Activated effector memory CD4-positive, alpha-beta T cell treated with Interleukin-2 at 50 U/mL for 16 hours (primary cell): ENCODE measurements at places on chromosomes 1 and 21.
A peak's percentile ranks its signal among the peaks of the same experiment; 100 is the strongest.

GRCh38 chr1:104132382-104132973 lies 382.8 kb downstream of the AMY1C start:
- no peak for DNase-seq

- DNase-seq: no peak
Observed at GRCh38 chr1:56034222-56034621, 545.1 kb downstream of the PLPP3 start.

DNA sequence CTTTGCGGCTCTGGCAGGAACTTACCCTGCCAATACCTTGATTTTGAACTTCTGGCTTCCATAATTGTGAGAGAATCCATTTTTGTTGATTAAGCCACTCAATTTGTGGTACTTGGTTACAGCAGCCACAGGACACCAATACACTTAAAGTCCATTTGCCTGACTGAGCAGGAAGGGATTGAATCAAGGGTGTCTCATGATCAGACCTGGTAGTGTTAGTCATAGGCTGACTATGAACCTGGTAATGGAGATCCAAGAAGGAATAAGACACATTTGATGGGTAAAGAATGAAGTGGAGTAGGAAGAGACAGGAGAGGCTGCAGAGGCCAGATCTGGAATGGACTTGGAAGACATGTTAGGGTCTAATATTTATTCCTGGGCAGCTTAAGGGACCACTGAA lies 31.2 kb upstream of the MAP1LC3C start:
- no peak for DNase-seq

DNA sequence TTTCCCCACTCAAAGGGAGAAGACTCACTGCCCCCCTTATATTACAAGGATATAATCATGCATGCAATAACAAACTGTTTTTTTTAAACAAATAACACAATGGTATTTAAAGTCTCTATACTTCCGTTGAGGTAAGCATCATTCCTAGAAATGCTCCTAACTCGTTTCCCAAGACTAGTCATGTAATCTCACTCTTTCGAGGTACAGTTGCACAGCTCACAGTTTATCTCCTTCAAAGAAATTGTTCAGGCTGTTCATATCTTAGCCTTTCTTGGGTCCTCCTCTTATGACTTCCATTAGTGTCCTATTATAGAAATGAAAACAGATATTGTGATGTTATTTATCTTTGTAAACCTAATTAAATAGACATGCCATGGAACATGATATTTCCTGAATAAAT lies 705.0 kb downstream of the KCNT2 start:
- no peak for DNase-seq

DNA sequence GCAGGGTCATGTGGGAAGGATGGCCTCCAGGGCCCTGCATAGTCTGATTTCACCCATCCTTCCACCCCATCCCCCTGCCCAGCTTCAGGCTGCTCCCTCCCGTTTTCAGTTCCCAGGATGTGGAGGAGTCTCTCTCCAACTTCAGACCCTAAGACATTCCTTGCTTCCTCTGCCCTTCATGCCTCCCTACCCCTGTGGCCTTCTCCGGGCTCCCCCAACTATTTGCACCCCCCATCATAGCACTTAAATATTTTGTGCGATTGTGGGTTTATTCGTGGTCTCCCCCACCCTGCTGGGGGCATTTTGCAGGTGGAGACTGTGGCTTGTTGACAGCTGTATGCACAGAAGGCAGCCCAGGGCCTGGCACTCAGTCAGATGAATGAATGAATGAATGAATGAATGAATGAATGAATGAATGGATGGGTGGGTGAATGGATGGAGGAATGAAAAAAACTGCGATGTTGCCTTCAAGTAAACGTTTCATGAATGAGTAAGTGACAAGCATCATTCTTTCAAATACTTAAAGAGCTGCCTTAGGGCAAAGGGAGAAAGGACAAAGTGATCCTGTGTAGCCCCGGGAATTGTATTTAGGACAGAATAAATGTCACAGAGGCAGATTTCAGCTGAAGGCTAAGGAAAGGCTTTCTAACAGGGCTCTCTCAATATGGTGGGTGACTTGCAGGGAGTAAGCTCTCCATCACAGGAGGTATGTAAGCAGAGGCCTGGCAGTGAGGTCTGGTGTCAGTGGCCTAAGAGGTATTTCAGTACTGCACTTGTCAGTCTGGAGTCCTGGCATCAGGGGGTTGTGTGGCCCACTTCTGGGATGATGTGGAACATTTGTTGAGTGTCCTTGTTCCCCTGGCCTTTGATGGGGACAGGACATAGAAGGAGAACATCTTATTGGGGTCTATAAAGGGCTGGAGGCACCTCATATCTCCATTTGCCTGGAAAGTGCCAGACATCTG lies 156.4 kb downstream of the PTPRU start:
- DNase-seq: no peak

DNA sequence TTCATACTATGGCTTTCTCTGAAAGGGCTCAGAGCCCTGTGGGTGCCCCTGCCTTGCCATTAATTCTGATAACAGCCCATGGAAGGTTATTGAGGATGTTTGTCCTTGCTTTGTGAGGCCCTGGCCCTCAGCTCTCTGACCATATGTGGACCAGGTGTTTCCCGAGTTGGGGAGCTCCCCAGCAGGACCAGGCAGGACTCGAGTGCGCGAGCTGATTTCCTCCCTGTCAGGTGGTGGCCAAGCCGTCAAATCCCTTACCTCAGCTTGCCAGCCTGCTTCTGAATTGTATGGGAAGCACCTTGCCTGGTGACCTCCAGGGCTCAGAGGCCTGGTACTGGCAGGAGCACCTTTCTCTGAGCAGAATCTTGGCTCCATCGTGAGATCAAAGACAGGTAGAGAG lies 17.9 kb upstream of the SDE2 start:
- DNase-seq: no peak

DNA sequence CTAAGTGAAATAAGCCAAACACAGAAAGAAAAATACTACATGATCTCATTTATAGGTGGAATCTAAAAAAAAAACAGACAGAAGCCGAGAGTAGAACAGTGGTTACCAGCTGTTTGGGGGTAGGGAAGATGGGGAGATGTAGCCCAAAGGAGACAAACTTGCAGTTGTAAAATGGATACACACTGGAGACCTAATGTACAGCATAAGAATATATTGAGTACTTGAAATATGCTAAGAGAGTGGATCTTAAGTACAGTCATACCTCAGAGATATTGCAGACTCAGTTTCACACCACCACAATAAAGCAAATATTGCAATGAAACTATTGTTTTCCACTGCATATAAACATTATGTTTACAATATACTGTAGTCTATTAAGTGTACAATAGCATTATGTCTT lies 316.7 kb downstream of the LRRC40 start:
- DNase-seq: no peak

DNA sequence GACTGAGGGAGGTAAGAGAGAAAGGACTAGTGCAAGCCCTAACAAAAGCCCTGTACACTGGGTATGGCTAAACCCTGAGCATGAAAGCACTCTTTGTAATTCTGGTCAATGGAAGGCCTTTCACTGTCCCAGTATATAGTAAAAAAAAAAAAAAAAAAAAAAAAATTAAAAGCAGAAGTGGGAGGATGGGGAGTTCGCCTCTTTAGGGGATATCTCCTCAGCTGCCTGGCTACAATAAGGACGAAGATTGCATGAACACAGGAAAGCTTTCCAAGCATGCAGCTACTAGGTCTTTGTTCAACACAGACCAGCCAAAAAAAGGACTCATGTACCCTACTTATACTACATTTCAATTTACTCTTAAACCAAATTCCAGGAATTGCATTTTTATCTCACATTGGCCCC lies 59.1 kb downstream of the EIF4G3 start:
- no peak for DNase-seq

DNA sequence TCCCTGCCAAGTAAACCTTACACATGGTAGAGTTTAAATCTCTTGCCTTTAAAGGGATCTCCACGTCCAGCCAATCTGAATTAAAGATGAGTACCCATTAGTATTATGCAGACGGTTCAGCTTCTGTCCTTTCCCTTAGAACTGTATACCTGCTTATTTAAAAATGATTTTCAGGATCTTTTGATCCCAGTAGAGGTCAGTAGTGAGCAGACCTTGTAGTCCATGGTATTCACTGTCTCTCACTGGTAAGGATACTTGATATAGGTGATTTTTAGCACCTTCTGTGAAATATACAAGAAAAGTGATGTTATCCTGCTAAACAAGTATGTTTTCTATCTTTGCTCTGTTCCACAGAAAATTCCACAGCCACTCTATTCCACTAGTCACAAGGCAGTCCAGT lies 1211.6 kb upstream of the ADGRL4 start:
- DNase-seq: no peak

DNA sequence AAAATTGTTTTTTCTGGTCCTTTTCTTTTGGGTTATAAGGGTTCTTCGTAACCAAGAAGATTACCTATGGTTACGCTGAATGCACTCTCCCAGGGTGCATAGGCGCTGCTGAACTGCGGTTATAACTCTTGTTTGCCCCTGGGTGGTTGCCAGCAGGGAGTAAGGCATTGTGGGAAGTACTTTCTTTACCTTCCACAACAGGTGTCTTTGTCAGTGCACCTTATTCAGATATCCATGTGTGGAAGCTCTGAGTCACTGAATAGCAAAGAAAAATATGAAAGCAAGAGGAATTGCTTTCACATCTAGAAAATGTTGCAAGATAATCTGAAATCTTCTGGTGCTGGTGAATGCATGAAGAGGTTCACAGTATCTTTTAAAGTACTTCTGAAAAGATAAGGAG lies 124.4 kb upstream of the CACYBP start:
- DNase-seq: peak; percentile 11

DNA sequence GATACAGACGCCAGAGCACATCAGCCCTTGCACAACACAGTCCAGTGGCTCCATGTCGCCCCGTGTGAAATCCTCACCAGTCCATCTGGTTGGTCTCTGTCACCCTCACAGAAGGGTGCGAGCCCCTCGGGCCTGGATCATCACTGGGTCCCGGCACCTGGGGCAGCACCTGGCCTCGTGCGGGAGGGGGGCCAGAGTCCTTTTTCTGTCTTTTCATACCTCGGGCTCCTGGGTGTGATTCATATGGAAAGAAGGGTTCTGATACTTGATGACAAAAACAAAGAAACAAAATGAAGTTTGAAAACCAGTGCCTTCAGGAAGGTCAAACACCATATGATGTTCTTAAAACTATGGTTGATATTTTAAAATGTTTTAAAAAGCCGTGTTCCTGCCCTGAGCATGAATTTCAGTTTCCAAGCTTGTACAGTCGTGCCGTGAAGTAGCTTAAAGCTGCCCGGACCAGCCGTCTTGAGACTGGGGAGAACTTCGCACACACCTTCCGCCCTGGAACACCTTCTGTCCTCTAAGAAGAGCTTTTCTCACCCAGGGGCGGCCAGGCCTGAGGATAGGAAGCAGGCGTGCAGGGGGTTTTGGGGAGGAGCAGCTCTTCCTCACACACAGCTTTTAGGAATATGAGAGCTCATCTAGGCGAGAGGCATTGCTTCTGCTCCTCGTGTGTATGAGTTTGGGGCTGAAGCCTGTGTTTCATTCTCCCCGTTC lies 35.2 kb downstream of the SLC37A1 start:
- no peak for DNase-seq

GRCh38 chr1:109873278-109874175 lies 37.1 kb upstream of the CSF1 start:
- no peak for DNase-seq

- DNase-seq: no peak
Observed at GRCh38 chr1:202162047-202162417, 1.6 kb upstream of the PTPN7 start.

DNA sequence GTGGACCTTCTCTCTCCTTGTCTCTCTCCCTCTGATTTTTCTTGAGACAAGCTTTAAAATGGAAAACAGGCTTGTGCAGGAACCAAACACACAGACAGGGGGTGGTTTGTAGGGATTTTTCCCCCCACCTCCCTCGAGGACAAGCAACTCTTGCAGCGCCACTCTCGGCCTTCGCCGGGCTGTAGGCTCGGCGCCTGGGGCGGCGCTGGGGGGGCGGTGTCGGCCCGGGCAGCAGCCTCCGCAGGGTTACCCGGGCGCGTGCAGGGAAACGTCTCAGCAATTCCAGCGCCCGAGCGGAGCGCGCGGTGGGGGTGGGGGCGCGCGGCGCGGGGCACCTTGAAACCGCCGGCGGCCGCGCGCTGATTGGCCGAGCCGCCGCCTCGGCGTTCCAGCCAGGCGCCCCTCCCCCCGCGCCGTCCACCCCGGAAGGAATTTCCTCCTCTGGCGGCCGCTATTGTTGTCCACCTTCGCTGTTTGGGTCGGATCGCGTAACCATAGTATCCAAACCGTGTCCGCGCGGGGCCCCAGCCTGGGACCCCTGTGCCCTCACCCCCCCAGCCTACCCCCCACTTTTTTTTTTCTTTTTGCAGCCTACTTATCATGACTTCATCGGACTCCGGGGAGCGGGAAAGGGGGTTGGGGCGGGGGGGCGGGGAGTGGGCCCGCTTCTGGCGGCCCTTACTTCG lies 59.8 kb upstream of the ACOT11 start:
- peak; percentile 74 for DNase-seq

GRCh38 chr1:195462646-195463045 lies 1145.6 kb downstream of the KCNT2 start:
- DNase-seq: no peak

GRCh38 chr1:62240651-62241370 lies 46.2 kb downstream of the L1TD1 start:
- DNase-seq: no peak

DNA sequence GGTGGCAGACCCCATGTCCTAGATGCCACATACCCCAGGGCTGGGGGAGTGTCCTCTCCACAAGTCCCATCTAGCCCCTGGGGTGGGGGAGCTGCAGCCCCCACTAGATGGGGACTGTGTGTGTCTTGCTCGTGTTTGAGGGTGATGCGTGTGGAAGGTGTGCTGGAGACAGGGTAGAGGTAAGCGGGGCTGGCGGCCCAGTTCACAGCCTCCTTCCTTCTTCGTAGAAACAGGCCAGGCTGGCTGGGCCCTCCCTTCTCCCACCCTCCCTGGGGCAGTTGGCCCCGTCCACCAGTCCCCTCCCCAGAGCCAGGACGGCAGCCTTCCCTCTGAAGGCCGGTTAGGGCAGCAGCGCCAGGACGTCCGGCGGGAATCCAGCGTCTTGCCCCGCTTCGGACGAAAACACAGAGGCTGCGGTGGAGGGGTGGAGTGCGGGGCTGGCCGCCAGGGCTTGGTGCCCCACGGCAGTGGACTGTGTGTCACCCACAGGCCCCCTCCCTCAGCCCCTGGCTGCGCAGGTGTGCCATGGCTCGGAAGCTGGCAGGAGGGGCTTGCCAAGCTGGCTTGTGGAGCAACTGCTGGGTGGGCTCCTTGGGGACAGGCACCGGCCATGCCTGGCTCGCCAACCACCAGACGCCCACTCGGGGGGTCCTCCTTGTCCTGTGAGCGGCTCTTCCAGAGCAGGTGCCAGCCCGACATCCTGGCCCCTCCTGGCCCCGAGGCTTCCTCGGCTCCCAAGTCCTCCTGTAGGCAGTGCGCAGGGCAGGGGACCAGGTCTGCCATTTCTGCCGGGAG lies 3.6 kb downstream of the PRDM16 start:
- no peak for DNase-seq
